Neural progenitor cell (in vitro differentiated cells): ENCODE measurements at places on chromosomes 4 and X. TPM values are rescaled to one million over a fixed set of nuclear protein-coding genes. Genes with fewer than 3 reads are reported as not detected.

DNA sequence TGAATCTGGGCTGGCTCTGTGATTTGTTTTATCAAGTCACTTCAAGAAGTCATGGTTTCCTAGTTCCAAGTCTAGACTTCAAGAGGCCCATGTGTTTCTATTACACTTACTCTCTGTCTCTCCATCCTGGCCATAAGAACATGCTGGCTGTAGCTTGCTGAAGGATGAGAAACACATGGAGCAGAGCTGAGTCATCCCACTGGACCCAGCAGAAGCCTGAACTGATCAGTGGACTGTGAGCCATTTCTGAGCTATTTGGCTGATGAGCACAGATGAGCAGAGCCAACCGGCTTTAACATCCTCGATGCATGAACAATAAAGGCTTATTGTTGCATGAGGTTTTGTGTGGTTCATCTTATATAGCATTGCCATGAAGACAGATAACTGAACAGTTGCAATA is 290.6 kb upstream of the BOD1L1 start:
- peaks cover 13% of the 10 kb centered on the region for H3K4me1 ChIP-seq
- no peak overlapping the region for H3K4me3 ChIP-seq
- no peaks in the 10 kb centered on the region for H3K36me3 ChIP-seq
- no peak for DNase-seq
- H3K27me3 ChIP-seq = no peaks in the 10 kb centered on the region

- H3K4me3 ChIP-seq = no peak overlapping the region
- no peaks in the 10 kb centered on the region for H3K36me3 ChIP-seq
- no peaks in the 10 kb centered on the region for H3K4me1 ChIP-seq
- H3K27ac ChIP-seq = no peak overlapping the region
- no peak for DNase-seq
- H3K27me3 ChIP-seq = no peaks in the 10 kb centered on the region
Observed at GRCh38 chr4:99633772-99634171, 23.9 kb downstream of the C4orf54 start.

GRCh38 chrX:18927558-18927957 is 56.4 kb downstream of the PHKA2 start:
- no peak overlapping the region for H3K27ac ChIP-seq
- no peak for DNase-seq
- H3K27me3 ChIP-seq = no peaks in the 10 kb centered on the region
- H3K4me1 ChIP-seq = no peaks in the 10 kb centered on the region

DNA sequence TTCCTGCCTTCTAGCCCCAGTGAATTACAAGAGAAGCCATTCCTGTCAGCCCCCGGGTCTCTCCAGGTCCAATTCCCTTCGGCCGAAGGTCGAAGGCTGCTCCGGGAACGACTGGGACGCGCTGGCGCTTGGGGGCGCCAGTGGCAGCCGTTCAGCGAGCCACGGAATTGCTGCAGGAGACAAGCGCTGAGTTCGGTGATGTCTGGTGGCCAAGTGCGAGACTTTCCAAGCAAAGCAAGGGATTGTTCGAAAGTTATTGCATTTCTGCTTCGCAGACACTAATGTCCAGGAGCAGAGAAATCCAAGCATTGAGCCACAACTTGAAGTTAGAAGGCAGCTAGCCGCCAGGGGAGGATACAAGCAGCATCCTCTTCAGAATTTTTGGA is 1.1 kb upstream of the DKK2 start:
- H3K27me3 ChIP-seq = peaks cover 74% of the 10 kb centered on the region
- no peaks in the 10 kb centered on the region for H3K36me3 ChIP-seq
- peak overlapping the region; percentile 51 for H3K4me3 ChIP-seq
- H3K4me1 ChIP-seq = peaks cover 3% of the 10 kb centered on the region
- DNase-seq = peak; percentile 83
- no peak overlapping the region for H3K27ac ChIP-seq

GRCh38 chrX:72101597-72102037 is 30.1 kb downstream of the RTL5 start:
- no peaks in the 10 kb centered on the region for H3K36me3 ChIP-seq
- no peak overlapping the region for H3K27ac ChIP-seq
- no peaks in the 10 kb centered on the region for H3K27me3 ChIP-seq
- H3K4me1 ChIP-seq = no peaks in the 10 kb centered on the region
- DNase-seq = peak; percentile 41

PABPC1L2B gene
- total RNA-seq = 0.22 TPM in 1 of 2 replicates, not detected in the other

GRCh38 chr4:42050516-42051249 is 60.4 kb downstream of the SLC30A9 start:
- H3K27ac ChIP-seq = no peak overlapping the region
- no peaks in the 10 kb centered on the region for H3K27me3 ChIP-seq
- peaks cover 25% of the 10 kb centered on the region for H3K36me3 ChIP-seq
- H3K4me1 ChIP-seq = no peaks in the 10 kb centered on the region

UGT2B15 gene
- total RNA-seq = not detected in 2 replicates

ZIC3 gene
- total RNA-seq = 2.6 and 3.4 TPM in 2 replicates

DNA sequence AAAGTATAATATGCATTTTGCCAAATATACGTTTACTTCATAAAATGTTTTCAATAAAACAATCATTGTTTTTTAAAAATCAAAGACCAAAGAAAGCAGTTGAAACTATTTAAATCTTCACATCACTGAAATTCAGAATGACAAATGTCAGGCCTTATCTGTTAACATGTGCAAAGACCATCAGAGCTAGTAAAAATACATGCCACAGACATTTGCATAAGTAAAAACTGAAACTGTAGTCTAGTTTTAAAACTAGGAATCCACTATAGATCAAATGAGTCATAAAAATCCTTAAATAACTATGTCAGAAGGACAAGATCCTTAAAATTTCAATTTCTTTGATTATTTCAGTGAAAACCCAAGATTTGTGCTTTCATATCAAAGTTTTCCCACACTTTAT is 24.8 kb downstream of the KLHL15 start:
- H3K27ac ChIP-seq = no peak overlapping the region
- DNase-seq = no peak
- H3K27me3 ChIP-seq = no peaks in the 10 kb centered on the region
- H3K4me1 ChIP-seq = no peaks in the 10 kb centered on the region
- no peak overlapping the region for H3K4me3 ChIP-seq

ATP1B4 gene
- not detected in 2 replicates for total RNA-seq

GRCh38 chr4:127251423-127251822 is 381.3 kb upstream of the INTU start:
- H3K27ac ChIP-seq = no peak overlapping the region
- H3K4me1 ChIP-seq = no peaks in the 10 kb centered on the region
- no peak for DNase-seq
- no peaks in the 10 kb centered on the region for H3K36me3 ChIP-seq
- no peak overlapping the region for H3K4me3 ChIP-seq
- H3K27me3 ChIP-seq = no peaks in the 10 kb centered on the region

GRCh38 chr4:59956366-59956765 is 1243.8 kb upstream of the ADGRL3 start:
- H3K27ac ChIP-seq = no peak overlapping the region
- H3K4me3 ChIP-seq = no peak overlapping the region
- H3K27me3 ChIP-seq = no peaks in the 10 kb centered on the region

GRCh38 chrX:120262859-120263708 is 12.5 kb downstream of the ZBTB33 start:
- H3K27me3 ChIP-seq = no peaks in the 10 kb centered on the region
- no peak for DNase-seq
- H3K36me3 ChIP-seq = no peaks in the 10 kb centered on the region
- H3K4me1 ChIP-seq = no peaks in the 10 kb centered on the region
